ENCODE measurements at places on chromosomes 16 and 17.
A peak's percentile ranks its signal among the peaks of the same experiment; 100 is the strongest.

DNA sequence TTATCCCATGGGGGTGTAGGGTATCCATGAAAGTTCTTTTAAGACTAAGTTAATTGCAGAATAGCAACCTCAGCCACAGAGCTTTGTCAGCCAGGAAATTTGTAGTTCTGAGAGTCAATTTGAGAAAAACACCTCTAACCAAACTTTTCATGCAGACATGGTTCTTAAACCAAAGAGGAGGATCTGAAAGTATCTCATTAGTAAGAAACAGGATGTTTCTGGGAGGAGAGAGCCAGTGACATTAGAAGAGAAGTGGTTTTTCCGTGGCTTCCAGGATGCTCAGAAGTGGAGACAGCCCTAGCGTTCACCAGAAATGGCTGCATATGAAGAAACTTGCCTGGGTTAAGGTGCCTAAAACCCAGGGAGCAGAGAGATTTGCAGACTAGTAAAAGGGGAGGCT is 7.9 kb downstream of the GNAO1 start:
- no peak for DNase-seq

DNA sequence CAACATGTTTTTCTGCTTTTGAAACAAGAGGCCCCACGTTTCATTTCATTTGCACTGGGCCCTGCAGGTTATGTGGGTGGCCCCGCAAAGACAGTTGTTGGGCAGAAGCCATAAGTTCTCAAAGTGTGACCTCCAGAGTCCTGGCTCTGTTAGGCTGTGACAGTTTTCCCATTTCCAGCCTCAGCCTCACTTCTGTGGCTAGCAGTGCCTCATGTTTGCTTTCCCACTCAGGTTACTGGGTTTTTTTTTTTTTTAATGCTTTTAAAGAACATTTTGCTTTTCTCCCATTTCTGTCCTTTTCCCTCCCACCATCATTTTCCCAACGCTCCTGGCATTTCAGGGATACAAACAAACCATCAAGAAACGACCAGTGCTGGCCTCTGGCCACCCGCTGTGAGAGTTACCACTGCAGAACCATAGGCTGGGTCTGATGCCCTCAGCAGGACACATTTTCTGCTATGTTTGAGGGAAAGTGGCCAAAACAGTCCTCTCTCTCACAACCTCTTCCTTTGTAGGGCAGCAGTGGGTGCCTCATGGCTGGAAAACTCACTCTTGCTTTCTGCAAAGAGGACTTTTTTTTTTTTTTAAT is 159.0 kb upstream of the MPHOSPH6 start:
- no peak for DNase-seq

DNA sequence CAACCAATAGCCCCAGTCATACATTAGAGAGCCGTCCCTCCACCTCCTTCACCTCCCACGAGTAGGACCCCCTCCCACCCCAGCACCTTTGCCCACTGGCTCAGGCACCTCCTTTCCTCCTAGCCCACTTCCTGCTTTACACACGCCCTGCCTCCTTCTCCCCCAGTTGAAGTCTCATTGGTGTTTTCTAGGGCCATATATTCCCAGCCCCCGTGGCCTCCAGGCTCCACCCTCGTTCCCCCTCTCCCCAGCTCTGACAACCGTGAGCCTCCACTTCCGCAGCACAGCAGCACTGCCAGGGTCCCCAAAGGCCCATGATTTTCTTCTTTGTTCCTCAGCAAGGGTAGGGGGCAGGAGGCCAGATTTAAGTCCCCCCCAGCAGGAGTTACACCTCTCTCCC is 340.3 kb upstream of the TNRC6C start:
- DNase-seq: no peak

- no peak for DNase-seq
Observed at GRCh38 chr17:18860161-18860972, 2.4 kb downstream of the PRPSAP2 start.

DNA sequence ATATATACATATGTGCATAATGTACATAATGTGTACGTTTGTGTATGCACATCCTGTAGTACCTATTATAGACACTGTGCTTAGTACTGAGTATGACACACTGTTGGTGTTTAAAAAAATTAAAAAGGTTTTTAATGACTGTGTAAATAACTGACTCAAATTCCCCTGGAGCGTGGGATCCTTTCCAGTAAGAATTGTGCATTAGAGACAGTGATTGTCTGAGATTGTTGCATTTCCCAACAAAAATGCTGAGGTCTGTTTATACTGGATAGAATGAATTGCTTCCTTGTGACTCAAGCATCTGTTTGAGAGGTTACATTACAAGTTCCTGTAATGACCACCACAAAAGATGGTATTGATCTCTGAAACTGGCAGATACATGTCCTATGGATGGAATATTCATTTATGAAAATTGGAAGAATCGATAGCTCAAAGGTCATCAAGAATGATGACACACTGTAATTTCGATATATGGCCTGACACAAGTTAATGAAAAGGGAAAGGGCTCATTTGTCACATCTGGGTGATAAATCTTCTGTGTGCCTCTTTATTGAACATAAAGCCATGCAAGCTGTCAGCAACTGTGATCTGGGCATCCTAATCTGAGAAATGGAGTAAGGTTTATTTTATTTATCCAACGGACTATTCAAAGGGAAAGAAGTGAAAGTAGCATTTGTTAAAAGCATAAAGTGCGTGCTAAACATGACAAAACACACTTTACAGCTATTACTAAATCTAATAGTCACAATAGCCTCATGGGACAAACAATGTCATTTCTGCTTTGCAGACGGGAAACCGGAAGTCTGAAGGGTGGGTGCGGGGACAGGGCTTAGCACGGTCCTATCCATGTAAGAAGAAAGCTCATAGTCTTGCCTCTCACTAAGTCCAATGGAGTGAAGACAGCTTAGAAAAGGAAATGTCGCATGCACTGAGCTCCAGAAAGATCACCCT is 228.8 kb downstream of the CDH11 start:
- DNase-seq: no peak

DNA sequence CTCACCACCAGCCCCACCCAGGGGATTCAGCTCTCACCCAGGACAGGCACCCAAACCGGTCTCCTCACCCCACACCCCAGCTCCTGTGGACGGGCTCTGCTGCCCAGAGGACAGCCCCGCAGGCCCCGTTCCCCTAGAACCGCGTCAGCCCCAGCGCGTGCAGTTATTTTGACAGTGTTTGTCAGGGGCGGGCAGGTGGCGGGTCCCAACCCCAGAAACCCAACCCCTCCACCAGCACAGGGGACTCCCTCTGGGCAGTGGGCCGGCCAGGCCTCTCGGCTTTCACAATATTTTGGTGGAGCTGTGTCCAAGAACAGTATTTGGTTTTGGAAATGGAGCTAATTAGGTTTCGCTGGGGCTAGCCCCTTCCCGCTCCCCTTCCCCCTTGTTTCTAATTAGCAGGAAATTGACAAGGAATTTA is 44.8 kb downstream of the BAHCC1 start:
- no peak for DNase-seq

GRCh38 chr16:49824593-49824992 is 31.3 kb downstream of the ZNF423 start:
- peak; percentile 41 for DNase-seq

- DNase-seq: no peak
Observed at GRCh38 chr16:23527961-23528643, 17.8 kb upstream of the GGA2 start.

DNA sequence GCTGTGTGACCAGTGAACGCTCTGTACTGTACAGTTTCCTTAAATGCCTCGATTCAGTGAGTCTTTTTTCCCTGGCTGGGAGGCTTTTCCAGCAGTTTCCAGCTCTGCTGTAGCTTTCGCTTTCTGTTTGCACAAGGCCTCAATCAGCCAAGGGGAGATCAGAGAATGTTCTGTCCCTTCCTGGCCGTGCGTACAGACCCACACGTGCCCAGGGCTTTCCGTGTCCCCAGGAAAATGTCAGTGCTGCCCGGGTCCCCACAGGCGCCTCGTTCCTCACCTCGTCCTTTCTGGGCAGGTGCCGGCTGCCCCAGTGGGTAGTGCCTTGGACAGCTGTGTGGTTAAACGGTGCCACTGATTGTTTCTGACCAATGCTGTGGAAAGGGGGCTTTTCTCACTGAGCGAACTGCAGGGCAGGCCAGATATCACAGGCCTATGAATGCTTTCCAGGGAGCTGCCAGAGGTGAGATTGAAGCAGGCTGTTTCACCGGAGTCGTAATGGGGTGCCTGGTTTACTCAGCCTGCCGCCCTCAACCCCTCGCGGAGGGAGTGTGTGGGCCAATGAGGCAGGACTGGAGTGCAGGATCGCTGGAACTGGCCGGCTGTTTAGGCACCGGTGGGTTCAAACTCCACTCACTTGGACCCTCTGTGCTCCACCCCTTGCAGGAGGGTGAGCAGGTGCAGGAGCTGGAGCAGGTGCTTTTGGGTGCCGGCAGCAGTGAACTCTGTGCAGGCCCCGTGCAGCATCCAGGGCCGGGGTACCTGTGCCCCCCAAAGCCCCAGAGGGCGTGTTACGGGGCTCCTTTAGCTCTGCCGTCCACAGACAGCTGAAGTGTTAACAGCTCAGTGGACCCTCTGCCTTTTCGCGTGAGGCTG is 44.4 kb downstream of the ZNF778 start:
- no peak for DNase-seq

- DNase-seq: no peak
Observed at GRCh38 chr16:84976644-84977400, 34.5 kb downstream of the ZDHHC7 start.

GRCh38 chr17:74164446-74165045 is 38.9 kb upstream of the RPL38 start:
- DNase-seq: no peak

DNA sequence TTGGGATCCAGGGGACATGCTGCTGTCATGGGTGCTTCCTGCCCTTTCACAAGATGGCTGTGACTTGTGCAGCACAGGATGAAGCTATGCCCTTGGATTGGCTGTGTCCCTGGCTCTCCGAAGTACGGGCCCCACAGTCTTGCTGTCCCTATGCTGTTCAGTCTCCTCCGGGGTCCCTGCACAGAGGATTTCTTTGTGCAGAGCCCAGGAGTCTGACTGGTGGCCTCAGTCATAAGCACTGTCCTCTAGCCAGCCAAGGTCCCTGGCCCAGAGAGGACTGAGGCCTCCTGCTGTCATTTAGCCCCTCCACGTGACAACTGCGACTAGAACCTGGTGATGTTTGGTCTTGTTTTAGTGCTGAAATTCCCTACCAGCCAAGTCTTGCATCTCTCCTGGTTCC is 42.4 kb upstream of the CRISPLD2 start:
- no peak for DNase-seq

DNA sequence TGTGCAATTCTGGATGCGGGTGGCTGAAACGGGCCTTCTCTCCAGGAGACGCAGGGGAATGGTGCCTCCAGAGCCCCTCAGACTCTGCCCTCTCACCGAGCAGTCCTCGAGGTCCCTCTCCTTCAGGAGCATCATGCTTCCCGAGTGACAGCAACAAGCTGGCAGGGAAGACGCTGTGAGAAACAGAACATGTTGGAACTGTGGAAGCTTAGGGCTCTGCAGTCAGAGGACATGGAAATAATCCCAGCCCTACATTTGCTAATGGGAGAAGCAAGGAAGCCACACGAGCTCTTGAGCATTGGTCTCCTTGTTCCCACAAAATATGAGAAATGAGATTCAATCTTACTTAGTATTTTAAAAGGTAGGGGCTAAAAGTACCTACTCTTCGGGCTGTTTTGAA is 115.0 kb downstream of the DYNLRB2 start:
- DNase-seq: no peak

DNA sequence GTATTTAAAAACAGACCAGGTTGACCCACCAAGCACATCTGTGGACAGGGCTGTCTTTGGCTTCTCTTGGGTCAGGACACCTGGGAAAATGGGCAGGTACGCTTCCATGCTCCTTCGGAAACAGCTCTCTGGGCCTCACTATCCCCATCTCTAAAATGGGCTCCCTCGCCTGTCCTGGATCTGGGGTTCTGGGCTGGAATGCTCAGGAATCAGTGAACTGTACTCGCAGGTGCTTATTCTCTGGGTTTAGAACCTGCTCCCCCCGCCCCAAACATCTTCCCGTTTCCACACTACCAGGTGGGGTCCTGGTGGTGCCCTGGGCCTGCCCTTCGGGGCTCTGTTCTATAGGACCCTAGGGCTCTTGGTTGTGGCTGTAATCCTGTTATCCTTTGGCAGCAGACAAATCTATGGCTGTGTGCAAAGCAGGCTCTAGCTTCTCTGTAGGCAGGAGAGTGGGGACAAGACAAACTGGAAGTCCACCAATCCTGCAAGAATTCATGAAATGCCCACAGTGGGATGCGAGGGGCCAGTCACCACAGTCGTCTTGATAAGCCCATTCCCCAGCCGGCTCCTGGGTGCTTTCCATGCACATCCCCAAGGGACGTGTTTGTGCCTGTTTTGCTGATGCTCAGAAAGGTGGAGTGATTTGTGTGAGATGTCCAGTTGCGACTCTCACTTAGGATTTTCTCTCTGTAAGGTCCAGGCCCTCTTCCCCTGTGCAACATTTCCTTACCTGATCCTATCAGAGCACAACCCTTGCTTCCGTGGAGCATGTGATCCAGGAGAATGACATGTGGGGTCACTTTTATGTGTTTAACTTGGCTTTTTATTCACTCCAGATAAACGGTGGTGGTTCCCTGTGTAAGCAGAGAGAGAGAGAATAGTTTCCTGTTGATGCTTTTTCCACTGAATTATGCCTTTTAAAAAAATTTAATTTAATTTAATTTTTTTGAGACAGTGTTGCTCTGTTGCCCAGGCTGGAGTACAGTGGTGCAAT is 37.2 kb downstream of the HAPSTR1 start:
- DNase-seq: no peak

- no peak for DNase-seq
Observed at GRCh38 chr16:87276091-87276701, 41.0 kb downstream of the C16orf95 start.

GRCh38 chr16:66901626-66902025 is 17.1 kb downstream of the CDH16 start:
- DNase-seq: no peak

GRCh38 chr17:17892731-17893130 is 55.9 kb upstream of the SREBF1 start:
- DNase-seq: no peak

DNA sequence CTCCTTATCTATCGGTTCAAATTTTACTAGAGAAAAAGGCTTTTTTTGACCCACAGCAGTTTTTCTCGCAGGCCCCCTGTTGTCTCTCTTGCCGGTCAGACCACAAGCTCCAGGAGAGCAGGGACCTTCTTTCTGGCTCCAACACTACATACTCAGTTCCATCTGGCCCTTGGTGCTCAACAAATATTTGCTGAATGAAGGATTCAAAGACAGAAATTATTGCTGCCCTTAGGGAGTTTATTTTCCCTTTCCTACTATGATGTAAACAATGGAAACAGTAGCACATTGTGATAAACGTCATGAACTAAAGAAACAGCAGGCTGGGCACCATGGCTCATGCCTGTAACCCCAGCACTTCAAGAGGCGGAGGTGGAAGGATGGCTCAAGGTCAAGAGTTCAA is 59.0 kb upstream of the ATP2A3 start:
- no peak for DNase-seq

DNA sequence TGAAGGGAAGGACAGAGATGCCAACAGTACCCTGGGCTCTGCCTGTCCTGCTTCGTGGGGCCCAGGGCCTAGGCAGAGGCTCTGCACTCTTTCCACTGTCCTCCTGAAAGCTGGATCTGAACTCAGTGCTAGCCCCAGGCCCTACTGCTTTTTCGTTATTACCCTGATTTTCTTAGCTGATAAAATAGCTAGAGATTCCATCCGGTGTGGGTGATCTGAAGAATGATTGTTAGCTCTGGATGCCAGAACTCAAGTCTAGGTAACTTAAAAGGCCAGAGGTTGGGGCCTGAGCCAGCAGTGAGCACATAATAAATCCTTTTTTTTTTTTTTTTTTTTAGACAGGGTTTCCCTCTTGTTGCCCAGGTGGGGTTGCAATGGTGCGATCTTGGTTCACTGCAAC is 1.8 kb upstream of the MYBBP1A start:
- DNase-seq: no peak

GRCh38 chr16:85872734-85873133 is 26.2 kb upstream of the IRF8 start:
- DNase-seq: no peak

Data from NCI-H524 (cell line).